ENCODE measurements at places on chromosomes 7 and 10.

- DNase-seq: no peak
Observed at GRCh38 chr10:29579455-29579970, 55.3 kb downstream of the SVIL start.

- no peak for DNase-seq
Observed at GRCh38 chr10:111034598-111035310, 42.1 kb upstream of the ADRA2A start.

DNA sequence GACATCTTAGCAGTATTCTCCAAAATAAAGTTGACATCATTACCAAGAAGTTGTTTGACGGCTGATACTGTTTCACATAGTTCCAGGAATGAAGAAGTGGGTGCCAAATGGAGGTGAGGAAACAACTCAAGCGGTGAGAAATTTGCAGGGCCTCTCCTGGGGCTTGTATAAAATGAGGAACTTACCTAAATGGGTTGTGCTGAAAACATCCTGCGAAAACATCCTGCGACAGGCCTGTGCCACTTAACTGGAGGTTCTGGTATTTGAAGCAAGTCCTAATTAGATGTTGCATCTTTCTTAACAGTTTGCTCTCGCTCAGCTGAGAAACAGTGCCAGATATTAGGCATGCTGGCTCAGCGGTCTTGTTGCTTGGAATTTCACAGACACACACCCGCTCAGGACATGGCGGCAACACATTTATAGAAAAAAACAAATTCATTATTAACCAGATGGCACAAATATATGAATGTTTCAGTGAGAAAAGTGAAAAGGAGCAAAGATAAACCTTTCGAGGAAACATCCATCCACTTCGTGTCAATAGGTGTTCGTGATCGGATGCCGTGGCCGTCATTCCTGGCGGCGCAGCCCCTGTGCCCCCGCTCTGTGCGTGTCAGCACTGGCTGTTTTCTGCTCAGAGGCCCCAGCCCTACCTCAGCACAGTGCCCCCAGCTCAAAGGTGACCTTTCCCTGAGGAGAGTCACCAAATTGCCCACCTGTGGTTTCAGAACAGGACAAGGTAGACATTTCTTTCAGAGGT, 48.1 kb downstream of the CDC123 start:
- no peak for DNase-seq

- DNase-seq: no peak
Observed at GRCh38 chr10:114957122-114957521, 19.1 kb downstream of the TRUB1 start.

All from activated CD8-positive, alpha-beta memory T cell treated with anti-CD3 and anti-CD28 coated beads, Interleukin-2, amount 50 U/mL, for 4 hours (primary cell).